A549 treated with ZK216348 at 1 μM for 4 hours (cell line): ENCODE measurements at places on chromosomes 7 and 10. TPM values are rescaled to one million over a fixed set of nuclear protein-coding genes. Genes with fewer than 3 reads are reported as not detected.

Gene FAM204A
- total RNA-seq: 39.5 to 98.3 TPM (median 44.7 TPM) in 5 replicates

Gene MYPN
- 2.3 to 3.8 TPM (median 2.7 TPM) in 5 replicates for total RNA-seq

Gene ZNF33B
- total RNA-seq: 4.9 to 8.9 TPM (median 6.7 TPM) in 5 replicates

Gene FAM24A
- not detected in 5 replicates for total RNA-seq

Gene ZNF117
- 0.07 to 0.29 TPM (median 0.14 TPM) in 5 replicates for total RNA-seq

Gene WIPF3
- 0.49 to 0.77 TPM (median 0.62 TPM) in 5 replicates for total RNA-seq

Gene SPDYE2B
- not detected in 5 replicates for total RNA-seq

Gene HABP2
- 0.07 to 0.12 TPM (median 0.09 TPM) in 4 of 5 replicates, not detected in the other for total RNA-seq

Gene TUBB8
- 0.06 TPM in 1 of 5 replicates, not detected in the others for total RNA-seq

Gene SLIT1
- total RNA-seq: 0.05 to 0.23 TPM (median 0.06 TPM) in 4 of 5 replicates, not detected in the other

Gene MYL10
- not detected in 5 replicates for total RNA-seq

Gene POLR2J2
- total RNA-seq: 0.26 to 0.89 TPM (median 0.36 TPM) in 4 of 5 replicates, not detected in the other

Gene CREB5
- 2.1 to 4.2 TPM (median 3.6 TPM) in 5 replicates for total RNA-seq

Gene GAD2
- total RNA-seq: not detected in 5 replicates

Gene ANKRD1
- 14.1 to 41.9 TPM (median 20.0 TPM) in 5 replicates for total RNA-seq

Gene PIP
- 0.51 to 0.75 TPM (median 0.71 TPM) in 3 of 5 replicates, not detected in the others for total RNA-seq

Gene ZNF479
- not detected in 5 replicates for total RNA-seq

Gene WNT8B
- 0.07 TPM in 1 of 5 replicates, not detected in the others for total RNA-seq

Gene TAS2R3
- total RNA-seq: not detected in 5 replicates

Gene NSMCE4A
- total RNA-seq: 58.5 to 64.4 TPM (median 60.7 TPM) in 5 replicates

Gene CHRM2
- not detected in 5 replicates for total RNA-seq

Gene ACBD5
- total RNA-seq: 21.0 to 30.4 TPM (median 26.4 TPM) in 5 replicates

Gene HNRNPF
- 261 to 359 TPM (median 342 TPM) in 5 replicates for total RNA-seq

Gene THSD7A
- 1.6 to 3.3 TPM (median 3.1 TPM) in 5 replicates for total RNA-seq

Gene CALML5
- total RNA-seq: not detected in 5 replicates

Gene UCMA
- total RNA-seq: not detected in 5 replicates

Gene EZH2
- total RNA-seq: 20.8 to 24.5 TPM (median 23.4 TPM) in 5 replicates

Gene MUC3A
- total RNA-seq: 9.8 to 23.5 TPM (median 22.0 TPM) in 5 replicates

Gene SRRM3
- total RNA-seq: 5.8 to 11.6 TPM (median 10.0 TPM) in 5 replicates

Gene CARD11
- total RNA-seq: 1.2 to 2.5 TPM (median 1.6 TPM) in 5 replicates

Gene ABCC2
- 144 to 173 TPM (median 148 TPM) in 5 replicates for total RNA-seq

Gene NEUROD6
- not detected in 5 replicates for total RNA-seq

Gene FBXL15
- 4.9 to 11.4 TPM (median 8.5 TPM) in 5 replicates for total RNA-seq

Gene PTPRZ1
- total RNA-seq: not detected in 5 replicates

Gene CBX3
- 177 to 367 TPM (median 226 TPM) in 5 replicates for total RNA-seq

Gene HOXA5
- 3.2 to 7.3 TPM (median 5.8 TPM) in 5 replicates for total RNA-seq

Gene MICALL2
- total RNA-seq: 13.3 to 32.4 TPM (median 28.5 TPM) in 5 replicates

Gene MSS51
- 0.40 to 0.65 TPM (median 0.62 TPM) in 5 replicates for total RNA-seq

Gene CHN2
- total RNA-seq: 0.32 TPM in 1 of 5 replicates, not detected in the others

Gene PON1
- 0.37 to 1.5 TPM (median 0.92 TPM) in 5 replicates for total RNA-seq

Gene NME8
- not detected in 5 replicates for total RNA-seq

Gene INHBA
- 0.20 to 1.0 TPM (median 0.61 TPM) in 5 replicates for total RNA-seq

Gene ASZ1
- total RNA-seq: not detected in 5 replicates
